H1 (cell line): ENCODE measurements at places on chromosomes 11 and 22.

DNA sequence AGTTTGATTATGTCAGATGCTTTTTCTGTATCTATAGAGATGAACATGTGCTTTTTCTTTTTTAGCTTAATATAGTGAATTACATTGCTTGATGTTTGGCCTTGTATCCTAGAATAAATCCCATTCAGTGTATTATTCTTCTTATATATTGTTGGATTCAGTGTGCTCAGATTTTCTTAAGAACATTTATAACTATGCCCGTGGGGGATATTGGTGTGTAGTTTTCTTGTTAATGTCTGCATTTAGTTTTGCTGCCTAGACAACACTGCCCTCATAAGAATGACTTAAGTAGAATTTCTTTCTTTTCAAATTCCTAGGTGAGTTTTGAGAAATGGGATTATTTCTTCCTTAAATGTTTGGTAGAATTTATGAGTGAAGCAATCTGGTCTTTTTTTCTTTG is 98.5 kb downstream of the TMEM135 start:
- no peak for DNase-seq
- 0 out of 2 replicates have a peak, but pooled peaks cover 3% of the 10 kb centered on the region for H3K36me3 ChIP-seq
- no peak overlapping the region for H3K27ac ChIP-seq
- no peaks in the 10 kb centered on the region for H3K27me3 ChIP-seq
- H3K4me3 ChIP-seq = no peak overlapping the region

- H3K4me3 ChIP-seq = no peak overlapping the region
- no peak for DNase-seq
- no peaks in the 10 kb centered on the region; the same call in 1 of the 2 replicates for H3K27me3 ChIP-seq
- H3K4me1 ChIP-seq = no peaks in the 10 kb centered on the region
- H3K27ac ChIP-seq = no peak overlapping the region
These were observed 13.4 kb upstream of the PNPLA3 start for GRCh38 chr22:43910178-43910695.

DNA sequence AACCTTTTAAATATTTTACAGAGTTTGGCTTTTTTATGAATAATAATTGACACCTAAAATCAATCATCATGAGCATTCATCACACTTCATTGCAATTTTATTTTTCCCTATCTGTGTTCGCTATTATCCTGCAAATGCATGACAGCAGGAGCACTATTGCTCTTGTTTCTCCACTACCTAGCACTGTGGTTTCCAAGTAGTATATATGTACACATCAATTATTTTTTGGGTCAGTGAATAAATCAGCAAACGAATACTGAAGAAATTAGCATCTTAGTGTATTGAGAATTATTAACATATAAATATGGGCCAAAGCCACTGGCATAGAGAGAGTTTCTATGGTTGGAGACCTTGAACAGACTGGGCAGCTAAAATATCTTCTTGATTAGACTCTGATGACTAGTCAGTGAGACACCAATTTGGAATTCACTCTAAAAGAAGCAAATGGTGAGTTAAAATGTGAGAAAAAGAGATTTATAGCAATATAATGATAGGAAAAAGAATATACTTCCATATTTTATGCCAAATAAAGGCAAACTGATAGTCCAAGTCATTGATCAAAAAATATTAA is 731.1 kb upstream of the LUZP2 start:
- no peak overlapping the region for H3K4me3 ChIP-seq
- no peak overlapping the region for H3K27ac ChIP-seq
- DNase-seq = no peak
- peaks cover 5% of the 10 kb centered on the region; the same call in 1 of the 2 replicates for H3K36me3 ChIP-seq
- no peaks in the 10 kb centered on the region for H3K4me1 ChIP-seq
- no peaks in the 10 kb centered on the region for H3K27me3 ChIP-seq

DNA sequence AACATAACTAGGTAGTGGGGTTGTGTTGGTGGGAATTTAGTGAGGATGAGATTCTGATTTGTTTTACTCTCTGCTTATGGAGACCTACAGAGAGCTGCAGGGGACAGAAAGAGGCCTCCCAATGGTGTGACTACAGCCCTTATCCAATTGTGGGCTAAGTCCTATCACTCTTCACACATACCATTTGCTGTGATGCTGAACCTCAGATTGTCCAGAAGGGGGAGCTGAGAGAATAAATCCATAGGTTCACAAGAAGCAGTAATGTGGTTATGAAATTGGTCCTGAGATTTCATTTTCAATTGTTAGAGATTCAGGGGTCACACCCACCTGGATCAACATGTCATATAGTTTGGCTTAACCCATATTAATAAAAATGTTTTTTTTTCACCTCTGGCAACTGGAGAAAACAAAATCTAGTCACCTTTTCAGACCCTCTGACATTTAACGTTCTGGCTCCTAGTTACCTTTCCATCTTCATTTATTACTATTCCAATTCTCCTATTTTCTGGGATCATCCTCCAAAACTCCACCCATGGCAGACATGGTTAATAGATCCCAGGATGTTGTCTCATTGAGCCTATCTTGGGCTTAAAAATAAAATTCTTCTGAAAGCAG is 53.3 kb upstream of the PTPN5 start:
- no peaks in the 10 kb centered on the region for H3K27me3 ChIP-seq
- no peaks in the 10 kb centered on the region for H3K4me1 ChIP-seq
- DNase-seq = no peak
- no peak overlapping the region for H3K27ac ChIP-seq

GRCh38 chr11:118939953-118940598 is 14.3 kb upstream of the BCL9L start:
- peaks cover 10% of the 10 kb centered on the region for H3K4me1 ChIP-seq
- no peak overlapping the region for H3K27ac ChIP-seq

GRCh38 chr11:59669611-59670009 is 773 bp upstream of the PATL1 start:
- H3K36me3 ChIP-seq = peaks cover 21% of the 10 kb centered on the region
- H3K4me3 ChIP-seq = peak overlapping the region; percentile 82
- no peaks in the 10 kb centered on the region for H3K27me3 ChIP-seq
- peak; percentile 63 for DNase-seq

DNA sequence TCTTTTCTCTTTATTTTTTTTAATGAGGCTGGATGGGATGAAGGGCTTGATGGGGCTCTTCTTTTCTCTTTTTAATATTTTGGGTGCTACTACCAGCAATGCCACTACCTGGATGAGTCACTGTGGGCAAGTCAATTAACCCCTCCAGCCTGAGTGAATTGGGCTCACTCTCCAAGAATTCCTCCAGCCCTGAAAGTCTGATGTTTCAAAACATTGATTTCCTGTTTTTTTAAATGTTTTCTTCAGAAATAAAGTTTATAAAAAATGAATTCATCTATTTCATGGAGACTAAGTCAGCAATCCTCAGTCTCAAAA is 812 bp upstream of the OR5A2 start:
- H3K4me1 ChIP-seq = peaks cover 7% of the 10 kb centered on the region
- no peaks in the 10 kb centered on the region for H3K27me3 ChIP-seq
- H3K4me3 ChIP-seq = peak overlapping the region; percentile 22; the same call in 1 of the 2 replicates

- no peak overlapping the region for H3K4me3 ChIP-seq
- no peak for DNase-seq
- no peaks in the 10 kb centered on the region for H3K36me3 ChIP-seq
- no peak overlapping the region for H3K27ac ChIP-seq
- H3K4me1 ChIP-seq = peaks cover 3% of the 10 kb centered on the region
These were observed 59.1 kb upstream of the FGF3 start for GRCh38 chr11:69878144-69878883.

DNA sequence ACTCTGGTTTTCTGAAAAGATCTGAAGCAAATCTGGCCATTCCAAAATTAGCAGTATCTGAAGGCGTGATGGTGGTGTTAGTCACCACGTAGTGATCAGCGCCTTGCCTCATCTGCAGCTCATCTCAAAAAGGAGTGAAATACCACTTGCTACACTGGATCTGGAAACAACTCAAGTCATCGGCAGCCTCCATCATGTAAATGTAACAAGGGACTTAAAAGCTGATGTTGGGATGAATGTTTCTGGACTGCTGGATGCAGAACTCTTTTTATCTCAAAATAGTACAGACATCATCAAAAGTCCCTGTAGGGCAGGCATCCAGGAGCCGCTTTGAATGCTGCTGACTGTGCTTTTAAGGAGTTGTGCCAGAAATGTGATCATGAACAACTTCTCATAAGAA is 14.1 kb upstream of the APLP2 start:
- no peak overlapping the region for H3K27ac ChIP-seq
- H3K4me3 ChIP-seq = no peak overlapping the region

- no peaks in the 10 kb centered on the region for H3K27me3 ChIP-seq
- no peak for DNase-seq
- H3K36me3 ChIP-seq = no peaks in the 10 kb centered on the region
- no peak overlapping the region for H3K4me3 ChIP-seq
- H3K4me1 ChIP-seq = no peaks in the 10 kb centered on the region
These were observed 1568.5 kb downstream of the FAM181B start for GRCh38 chr11:81165164-81165563.

DNA sequence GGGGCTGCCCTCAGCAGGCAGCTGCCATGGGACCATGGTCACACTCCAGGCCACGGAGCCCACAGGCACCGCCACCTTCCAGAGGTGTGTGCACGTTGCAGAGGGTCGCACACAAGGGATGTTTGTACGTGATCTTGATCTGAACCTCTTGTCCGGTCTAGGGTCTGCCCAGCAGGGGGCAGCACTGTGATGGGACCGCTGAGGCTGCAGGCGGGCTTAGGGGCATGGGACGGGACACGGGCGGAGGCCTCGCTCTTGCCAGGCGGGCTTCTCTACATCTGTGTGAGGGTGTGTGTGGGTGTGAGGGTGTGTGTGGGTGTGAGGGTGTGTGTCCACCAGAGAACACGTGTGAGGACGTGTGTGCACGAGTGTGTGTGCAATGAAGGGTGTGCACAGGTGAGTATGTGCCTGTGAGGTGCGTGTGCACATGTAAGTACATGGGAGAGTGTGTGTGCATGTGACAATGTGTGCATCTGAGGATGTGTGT is 52.4 kb downstream of the CACNA1I start:
- H3K36me3 ChIP-seq = no peaks in the 10 kb centered on the region
- H3K4me1 ChIP-seq = peaks cover 12% of the 10 kb centered on the region
- H3K27ac ChIP-seq = no peak overlapping the region

- no peak overlapping the region for H3K4me3 ChIP-seq
- no peaks in the 10 kb centered on the region for H3K27me3 ChIP-seq
- no peaks in the 10 kb centered on the region for H3K4me1 ChIP-seq
- DNase-seq = no peak
- H3K36me3 ChIP-seq = no peaks in the 10 kb centered on the region
- no peak overlapping the region for H3K27ac ChIP-seq
These were observed 9.9 kb upstream of the SEC14L3 start for GRCh38 chr22:30481711-30482110.

DNA sequence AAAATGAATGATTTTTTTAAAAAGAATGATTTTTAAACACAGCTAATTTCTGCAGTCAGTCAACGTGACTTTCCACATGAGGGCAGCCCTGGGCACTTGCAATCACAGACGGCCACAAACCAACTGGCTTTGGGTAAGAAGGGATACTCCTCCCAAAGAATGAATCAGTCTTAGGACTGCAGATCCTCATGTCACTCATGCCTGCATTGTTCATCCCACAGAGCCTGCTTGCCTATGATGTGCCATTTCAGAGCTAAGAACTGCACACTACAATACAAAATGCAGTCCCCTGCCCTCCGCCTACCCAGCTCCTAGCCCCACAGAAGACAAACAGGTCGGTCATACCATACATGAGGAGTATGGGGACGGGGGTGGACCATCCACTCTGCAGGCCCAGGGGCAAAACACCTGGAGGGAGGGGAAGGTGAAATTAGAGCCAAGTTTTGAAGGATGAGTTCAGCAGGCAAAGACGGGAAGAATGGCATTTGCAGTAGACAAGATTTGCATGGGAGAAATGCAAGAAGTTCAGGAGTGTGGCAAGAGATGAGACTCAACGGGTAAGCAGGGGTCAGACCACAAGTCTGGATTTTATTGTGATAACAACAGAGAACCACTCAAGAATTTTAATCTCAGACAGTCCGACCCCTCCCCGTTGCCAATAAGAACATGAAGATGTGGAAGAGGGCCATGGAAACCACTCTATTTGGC is 24.7 kb downstream of the PACSIN2 start:
- H3K27ac ChIP-seq = no peak overlapping the region
- H3K36me3 ChIP-seq = no peaks in the 10 kb centered on the region
- no peaks in the 10 kb centered on the region for H3K27me3 ChIP-seq
- no peak for DNase-seq
- peaks cover 9% of the 10 kb centered on the region; the same call in 1 of the 2 replicates for H3K4me1 ChIP-seq

- H3K4me3 ChIP-seq = no peak overlapping the region
- DNase-seq = no peak
- H3K27me3 ChIP-seq = no peaks in the 10 kb centered on the region
These were observed 270.8 kb downstream of the SBF2 start for GRCh38 chr11:10023212-10023611.

GRCh38 chr11:19368726-19369375 is 128.1 kb upstream of the E2F8 start:
- H3K27ac ChIP-seq = no peak overlapping the region
- H3K4me3 ChIP-seq = no peak overlapping the region
- DNase-seq = no peak

GRCh38 chr22:41742918-41743317 is 43.6 kb downstream of the MEI1 start:
- no peak overlapping the region for H3K27ac ChIP-seq
- no peaks in the 10 kb centered on the region for H3K27me3 ChIP-seq
- no peak for DNase-seq

- H3K36me3 ChIP-seq = no peaks in the 10 kb centered on the region
- H3K27me3 ChIP-seq = no peaks in the 10 kb centered on the region
- no peak for DNase-seq
- no peak overlapping the region for H3K4me3 ChIP-seq
- H3K27ac ChIP-seq = no peak overlapping the region
These were observed 893.7 kb downstream of the FAM181B start for GRCh38 chr11:81839976-81840375.

GRCh38 chr11:68621826-68622225 is 62.5 kb upstream of the GAL start:
- no peak for DNase-seq
- no peaks in the 10 kb centered on the region for H3K27me3 ChIP-seq
- no peaks in the 10 kb centered on the region for H3K4me1 ChIP-seq
- no peaks in the 10 kb centered on the region for H3K36me3 ChIP-seq
- no peak overlapping the region for H3K4me3 ChIP-seq

DNA sequence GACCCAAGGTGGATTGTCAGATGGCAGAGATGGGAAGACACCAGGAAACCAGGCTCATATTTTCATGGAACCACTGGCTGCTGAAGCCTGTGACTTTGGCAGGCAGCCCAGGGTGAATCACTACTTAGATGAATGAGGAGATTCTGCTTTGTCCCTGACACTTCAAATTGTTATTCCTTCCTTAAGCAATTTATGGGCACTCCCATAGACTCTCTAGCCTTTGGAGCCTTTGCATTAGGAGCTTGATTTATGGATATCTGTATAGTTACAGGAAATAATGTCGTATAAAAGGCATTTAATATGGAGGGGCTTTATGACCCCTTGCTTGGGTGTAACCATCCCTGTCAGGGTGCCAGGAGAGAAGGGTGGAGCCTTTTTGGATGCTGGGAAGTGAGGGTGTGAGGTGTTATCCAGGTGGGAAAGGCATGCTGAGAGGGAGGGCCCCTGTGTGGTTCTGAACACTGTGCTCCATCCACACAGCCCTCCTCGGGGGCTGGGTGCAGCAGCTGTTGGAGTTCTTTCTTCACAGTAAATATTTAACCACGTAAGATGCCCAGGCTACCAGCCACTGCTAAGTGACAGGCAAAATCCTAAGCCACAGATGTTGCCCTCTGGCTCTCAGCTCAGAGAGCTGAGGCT is 35.3 kb downstream of the IL18 start:
- no peaks in the 10 kb centered on the region for H3K27me3 ChIP-seq
- no peaks in the 10 kb centered on the region for H3K4me1 ChIP-seq
- DNase-seq = no peak
- H3K4me3 ChIP-seq = no peak overlapping the region
- no peak overlapping the region for H3K27ac ChIP-seq
